ENCODE measurements at places on chromosomes 6 and 20.

- no peak for DNase-seq
Measured at GRCh38 chr6:56706981-56707726, 64.5 kb upstream of the DST start.

DNA sequence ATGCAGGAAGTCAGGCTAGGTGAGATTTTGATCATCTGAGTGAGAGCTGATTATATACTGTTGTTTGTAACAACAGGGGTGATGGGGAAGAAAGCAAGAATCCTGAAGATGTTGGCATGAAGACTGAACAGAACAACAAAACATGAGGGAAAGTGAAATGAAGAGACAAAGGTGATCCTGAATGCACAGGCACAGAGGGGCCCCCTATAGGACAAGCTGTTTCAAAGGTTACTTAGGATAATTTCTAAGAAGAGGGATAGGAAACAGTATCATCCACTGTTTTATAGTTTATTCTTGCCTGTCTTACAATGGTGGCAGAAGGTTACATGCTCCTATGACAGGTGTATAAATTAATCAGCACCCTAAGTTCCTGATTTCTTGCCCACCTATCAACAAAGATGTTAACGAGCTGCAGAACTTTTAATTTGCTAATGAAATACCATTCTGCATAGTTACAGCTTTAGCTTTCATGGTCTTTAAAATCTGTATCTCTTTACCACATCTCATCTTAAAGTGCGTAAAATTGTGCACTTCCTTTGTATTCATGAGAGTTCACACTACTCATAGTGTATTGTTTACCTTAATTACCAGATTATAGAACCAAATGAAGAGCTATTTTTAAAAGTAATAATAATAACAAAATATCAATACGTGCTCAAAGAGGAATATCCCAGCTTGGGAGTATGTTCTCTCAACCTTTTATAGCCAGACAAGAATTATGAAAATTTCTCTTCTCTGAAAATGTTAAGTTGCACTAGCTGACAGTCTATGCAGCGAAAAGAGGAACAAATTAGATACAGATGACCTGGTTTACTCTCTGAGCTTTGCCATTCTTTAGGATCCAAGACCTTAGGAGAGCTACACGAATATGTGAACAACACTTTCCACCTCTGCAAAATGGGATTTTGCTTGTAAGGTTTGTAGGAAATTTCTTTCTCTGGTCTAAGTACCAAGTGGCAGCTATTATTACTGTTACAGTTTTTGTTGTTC is 192.5 kb downstream of the EDN1 start:
- DNase-seq = no peak

DNA sequence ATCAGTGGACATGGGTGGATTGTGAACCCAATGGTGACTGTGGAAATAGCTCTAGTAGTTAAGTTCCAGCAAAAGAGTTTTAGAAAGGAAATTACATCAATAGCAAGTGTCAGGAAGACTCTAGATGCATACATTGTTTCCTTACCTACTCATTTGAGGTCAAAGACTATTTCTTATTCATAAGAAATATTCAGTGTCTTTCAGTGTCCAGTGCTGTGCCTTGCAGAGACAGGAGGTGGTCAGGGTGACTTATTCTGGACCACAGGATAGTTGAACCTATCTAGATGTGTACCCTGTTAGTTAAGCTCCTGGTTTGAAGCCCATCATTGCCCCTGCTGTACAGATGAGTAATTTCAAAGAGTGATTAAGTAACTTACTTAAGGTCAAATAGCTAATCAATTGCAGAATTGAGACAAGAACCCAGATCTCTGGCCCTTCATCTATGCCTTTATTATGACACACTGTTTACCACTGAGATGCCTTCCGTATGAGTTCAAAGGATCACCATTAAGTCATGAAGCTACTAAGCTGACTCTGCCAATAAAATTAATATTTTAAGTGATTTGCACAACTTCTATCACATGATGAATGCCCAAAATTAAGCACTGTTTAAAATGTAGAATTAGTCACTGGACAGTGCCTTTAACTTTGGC is 136.1 kb downstream of the PDSS2 start:
- no peak for DNase-seq

- DNase-seq = no peak
Measured at GRCh38 chr6:95882371-95882770, 133.4 kb upstream of the FUT9 start.

DNA sequence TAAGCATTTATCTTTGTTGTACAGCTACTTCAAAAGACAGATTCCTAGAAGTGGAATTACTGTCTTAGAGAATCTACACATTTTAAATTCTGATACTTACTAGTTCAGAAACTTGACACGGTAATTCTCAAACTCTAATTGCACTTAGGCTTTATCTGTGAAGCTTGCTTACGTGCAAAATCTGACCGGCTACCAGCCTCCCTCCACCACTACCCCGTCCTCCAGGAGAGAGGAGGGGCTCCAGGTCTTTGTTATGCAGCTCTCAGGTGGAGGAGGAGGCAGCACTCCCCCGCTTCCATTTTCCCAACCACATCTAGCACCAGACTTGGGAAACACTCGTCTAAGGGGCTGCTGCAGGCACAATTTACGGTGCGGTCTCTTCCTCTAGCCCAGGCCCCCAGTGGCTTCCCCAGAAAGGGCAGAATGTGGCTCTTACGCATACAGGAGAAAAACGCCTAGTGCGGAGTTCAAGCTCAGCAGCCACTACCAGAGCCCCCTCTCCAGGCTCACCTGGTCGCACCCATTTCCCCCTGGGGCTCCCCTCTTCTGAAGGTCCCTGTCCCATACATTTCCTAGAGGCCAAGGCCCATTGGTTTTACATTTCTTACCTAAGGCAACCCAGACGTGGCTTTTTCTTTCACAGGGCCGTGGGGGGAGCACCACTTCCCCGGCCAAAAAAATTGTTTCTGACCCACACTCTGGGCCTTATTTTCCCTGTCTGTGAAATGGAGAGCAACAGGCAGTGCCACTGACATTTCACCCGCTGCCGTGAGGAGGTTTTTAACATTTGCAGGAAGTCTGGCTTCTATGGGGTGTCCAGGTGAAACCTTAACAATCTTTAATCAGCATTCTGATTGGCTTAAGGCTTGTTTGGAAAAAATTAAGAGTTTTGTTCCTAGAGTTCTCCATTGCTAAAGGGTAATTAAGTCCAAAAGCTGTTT is 1.6 kb upstream of the TGIF2 start:
- no peak for DNase-seq

- DNase-seq = no peak
Measured at GRCh38 chr6:51213811-51214210, 395.1 kb downstream of the TFAP2B start.

DNA sequence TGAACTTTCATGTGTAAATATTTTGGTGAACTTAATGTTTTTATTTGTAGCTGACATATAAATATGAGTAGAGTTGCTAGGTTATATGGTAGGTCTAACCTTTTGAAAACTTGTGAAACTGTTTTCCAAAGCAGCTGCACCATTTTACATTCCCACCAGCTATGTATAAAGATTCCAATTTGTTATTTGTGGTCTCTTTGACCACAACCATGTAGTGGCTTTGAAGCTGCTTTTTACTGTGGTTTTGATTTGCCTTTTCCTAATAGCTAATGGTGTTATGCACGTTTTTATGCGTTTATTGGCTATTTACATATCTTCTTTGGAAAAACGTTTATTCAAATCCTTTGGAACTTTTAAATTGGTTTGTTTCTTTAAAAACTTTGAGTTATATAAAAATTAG is 10.3 kb downstream of the CST3 start:
- DNase-seq = no peak

GRCh38 chr20:20562507-20562906 is 149.9 kb downstream of the RALGAPA2 start:
- no peak for DNase-seq

DNA sequence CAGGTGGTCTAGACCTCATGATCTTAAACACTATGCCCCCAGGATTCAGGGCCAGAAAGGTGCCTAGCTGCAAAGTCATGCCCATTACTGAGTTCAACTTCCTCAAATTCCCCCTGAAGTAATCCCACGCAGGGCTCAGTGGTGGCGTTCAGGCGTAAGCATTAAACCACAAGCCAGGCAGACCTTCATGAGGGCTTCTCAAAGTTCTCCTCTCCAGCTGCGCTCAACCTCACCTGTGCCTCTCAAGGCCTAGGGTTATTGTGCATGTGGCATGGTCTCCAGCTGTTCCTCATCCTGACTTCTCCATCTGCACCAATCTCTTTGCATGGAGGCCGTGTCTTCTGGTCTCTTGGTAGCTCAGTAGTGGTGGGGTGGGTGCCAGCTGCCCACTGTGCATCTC is 113.6 kb downstream of the TSHZ2 start:
- no peak for DNase-seq

DNA sequence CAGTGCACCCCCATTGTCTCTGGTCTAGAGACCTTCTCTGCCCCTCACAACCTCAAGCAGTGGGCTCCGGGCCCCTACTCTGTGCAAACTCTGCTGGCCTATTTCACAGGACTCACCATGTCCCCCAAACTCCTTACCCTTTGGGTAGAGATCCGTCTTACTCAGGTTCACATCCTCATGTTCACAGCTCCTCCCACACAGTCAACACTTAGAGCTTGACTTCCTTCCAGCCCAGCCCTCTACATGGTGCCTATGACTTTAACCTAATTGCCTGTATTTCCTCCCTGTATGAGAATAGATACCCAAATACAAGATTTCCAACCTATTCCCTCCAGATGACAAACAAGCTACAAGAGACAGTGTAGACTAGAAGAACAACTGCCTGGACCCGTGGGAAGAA is 528.6 kb upstream of the JARID2 start:
- DNase-seq = no peak

GRCh38 chr6:5531161-5531560 is 269.8 kb downstream of the FARS2 start:
- DNase-seq = no peak

DNA sequence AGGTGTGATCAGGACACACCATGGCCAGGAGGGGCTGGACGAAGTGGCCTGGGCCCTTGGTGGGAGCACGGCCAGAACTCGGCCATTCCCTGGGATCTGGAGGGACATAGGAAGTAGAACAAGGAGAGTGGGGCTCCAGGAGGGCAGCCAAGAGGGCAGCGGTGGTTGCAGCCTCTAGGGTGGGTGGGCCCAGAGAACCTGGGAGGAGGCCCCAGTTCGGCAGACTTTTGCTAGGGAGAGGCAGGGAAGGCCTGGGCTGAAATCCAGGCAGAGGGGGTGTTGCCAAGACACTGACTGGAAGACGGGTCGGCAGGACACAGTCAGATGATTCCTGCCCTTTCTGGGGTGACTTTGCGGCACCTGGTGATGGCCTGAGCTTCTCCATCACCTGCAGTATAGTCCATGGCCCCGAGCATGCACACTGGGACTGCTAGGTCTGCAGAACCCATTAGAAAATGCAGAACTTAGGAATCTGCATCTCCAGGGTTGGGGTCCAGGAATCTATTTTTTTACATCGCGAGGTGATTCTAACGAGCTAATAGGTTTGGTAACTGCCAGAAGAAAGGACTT is 224.8 kb downstream of the SYNDIG1 start:
- DNase-seq = no peak

DNA sequence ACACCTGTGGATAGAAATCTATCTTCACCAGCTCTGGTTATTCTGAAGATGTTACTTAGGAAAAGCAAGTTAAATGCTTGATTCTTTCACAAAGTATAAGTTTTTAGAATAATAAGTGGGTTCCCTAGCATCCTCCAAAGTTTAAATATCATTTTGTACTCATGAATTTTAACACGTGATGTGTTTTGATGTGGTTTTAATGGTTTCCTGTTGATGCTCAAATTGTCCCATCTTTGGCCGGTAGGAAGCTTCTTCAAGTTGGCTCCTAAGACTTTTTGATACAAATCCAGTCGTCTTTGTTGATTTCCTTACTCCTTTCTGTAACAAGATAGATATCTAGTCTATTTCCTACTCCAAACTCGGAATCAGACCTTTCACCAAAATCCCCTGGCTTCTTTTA is 94.5 kb upstream of the STXBP5 start:
- DNase-seq = no peak

DNA sequence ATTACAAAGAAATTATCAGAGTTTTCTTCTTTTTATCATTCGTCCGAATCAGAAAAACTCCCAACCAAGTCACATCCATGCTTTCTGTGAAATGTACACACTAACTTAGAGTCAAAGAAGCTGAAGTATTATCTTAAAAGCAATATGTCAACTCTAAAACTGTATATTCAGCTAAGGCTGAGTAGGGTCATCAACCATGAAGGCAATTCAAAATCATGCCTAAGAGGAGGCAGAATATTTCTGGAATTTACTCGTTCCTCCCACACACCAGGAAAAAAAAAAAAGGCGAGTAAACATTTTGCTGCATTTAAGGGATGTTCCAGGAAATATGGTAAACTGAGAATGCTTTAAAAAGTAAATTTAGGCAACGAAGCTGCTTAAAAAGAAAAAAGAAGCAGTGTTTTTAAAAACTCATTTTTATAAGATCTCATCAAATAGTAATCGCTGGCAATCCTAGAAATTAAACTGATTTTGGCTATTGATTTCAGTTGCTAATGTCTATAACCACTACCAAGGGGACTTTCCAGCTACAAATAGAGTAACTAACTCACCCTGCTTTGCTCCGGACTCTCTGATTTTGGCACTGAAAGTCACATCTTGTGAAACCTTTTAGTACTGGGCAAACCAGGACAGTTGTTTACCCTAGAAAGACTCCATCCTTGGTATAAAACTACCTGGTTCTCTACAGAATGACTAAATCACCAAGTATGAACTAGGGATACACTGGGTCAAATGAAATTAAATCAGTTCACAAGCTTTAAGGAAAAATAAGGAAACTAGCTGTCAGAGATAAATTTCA is 82.8 kb downstream of the MBOAT1 start:
- DNase-seq = no peak

DNA sequence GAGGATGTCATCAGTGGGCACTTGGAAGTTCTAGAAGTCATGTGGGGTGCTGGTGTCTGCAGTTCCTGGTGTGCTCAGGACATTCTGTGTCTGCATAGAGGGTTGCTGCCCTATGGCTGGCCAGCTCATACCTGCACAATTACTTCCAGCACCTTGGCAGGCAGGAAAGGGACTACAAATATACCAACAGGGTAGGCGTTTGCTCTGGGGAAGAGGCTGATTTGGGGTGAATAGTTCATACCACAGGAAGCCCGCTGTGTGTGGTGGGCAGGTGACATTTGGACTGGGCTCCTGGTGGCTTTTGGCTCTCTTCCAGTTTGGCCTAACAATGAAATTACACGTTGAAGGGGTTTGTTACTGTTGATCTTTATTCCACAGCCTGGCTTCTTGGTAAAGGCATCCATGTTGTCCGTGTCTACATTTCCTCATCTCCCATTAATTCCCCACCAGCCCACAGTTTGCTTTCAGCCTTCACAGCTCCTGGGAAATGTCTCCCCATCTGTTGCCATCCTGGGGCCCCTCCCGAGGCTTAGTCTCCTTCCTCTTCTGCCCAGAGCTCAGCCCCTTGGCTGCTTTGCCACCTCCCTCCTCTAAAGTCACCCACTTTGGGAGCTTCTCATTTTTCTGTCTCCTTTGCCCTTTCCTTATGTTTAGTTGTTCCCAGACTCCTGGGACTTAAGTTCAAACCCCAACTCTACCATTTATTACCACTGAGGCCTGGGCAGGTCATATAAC is 88.1 kb downstream of the RSPH3 start:
- peak; percentile 15 for DNase-seq
